ENCODE measurements at places on chromosomes 13 and 19. TPM values are rescaled to one million over a fixed set of nuclear protein-coding genes. Genes with fewer than 3 reads are reported as not detected.

DNA sequence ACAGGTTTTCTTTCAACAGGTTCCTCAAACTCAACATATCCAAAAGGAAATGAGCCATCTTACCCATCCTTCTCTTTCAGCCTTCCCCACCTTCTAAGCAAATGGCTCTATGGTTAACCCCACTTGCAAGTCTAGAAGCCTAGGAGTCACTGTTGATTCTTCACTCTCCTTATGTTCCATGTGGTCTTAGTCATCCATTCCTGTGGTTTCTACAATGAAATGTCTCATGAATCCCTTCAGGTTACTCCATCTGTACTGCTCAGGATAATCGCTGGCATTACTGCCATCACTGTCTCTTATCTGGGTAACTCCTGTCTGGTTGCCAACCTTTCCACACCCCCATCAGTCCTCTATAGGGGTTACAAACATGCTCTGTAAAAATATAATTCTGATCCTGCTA lies 381.3 kb downstream of the ENOX1 start:
- peak; percentile 33 for DNase-seq

DNA sequence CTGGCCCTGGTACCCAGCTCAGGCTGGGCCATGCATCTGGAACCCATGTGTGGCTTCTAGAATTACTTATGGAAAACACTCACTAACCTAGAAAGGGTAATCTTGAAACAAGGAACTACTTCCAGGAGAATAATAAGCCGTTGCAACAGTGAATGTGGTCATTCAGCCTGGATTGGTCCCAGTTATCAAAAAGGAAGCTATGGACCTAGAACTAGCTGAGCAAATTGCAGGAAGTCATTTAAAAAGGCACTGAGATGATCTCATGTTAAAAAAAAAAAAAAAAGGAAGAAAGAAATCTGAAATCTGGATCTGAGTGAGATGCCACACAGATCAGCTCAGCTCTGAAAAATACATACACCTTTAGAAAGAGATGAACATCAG lies 59.6 kb downstream of the DCT start:
- DNase-seq = no peak

Gene TPTE2
- not detected for total RNA-seq

Gene GMIP
- 4.4 TPM for total RNA-seq

Data from H4 (cell line).